Parietal lobe (tissue), 2 donors: ENCODE measurements at places on chromosomes 2 and 18. TPM values are rescaled to one million over a fixed set of nuclear protein-coding genes. Genes with fewer than 3 reads are reported as not detected.

The MYO5B gene
- total RNA-seq = 39.4 TPM

The REG3G gene
- total RNA-seq = not detected

The RFX8 gene
- total RNA-seq = not detected

The RSAD2 gene
- 5.9 TPM for total RNA-seq

The ZC3H8 gene
- 88.0 TPM for total RNA-seq

The CDH7 gene
- total RNA-seq = 1.6 TPM

The SERPINB4 gene
- total RNA-seq = not detected

The DES gene
- total RNA-seq = not detected

The STON1 gene
- 10.6 TPM for total RNA-seq

The APOB gene
- total RNA-seq = 0.94 TPM

The ERFE gene
- total RNA-seq = 1.3 TPM
